ENCODE measurements at places on chromosomes 13 and 19.

GRCh38 chr13:28984825-28985224 is 164.7 kb downstream of the MTUS2 start:
- no peak for DNase-seq

GRCh38 chr19:58117841-58118575 is 20.0 kb upstream of the ZSCAN18 start:
- no peak for DNase-seq

- DNase-seq, result no peak
Observed at GRCh38 chr13:106491928-106492587, 43.4 kb downstream of the EFNB2 start.

DNA sequence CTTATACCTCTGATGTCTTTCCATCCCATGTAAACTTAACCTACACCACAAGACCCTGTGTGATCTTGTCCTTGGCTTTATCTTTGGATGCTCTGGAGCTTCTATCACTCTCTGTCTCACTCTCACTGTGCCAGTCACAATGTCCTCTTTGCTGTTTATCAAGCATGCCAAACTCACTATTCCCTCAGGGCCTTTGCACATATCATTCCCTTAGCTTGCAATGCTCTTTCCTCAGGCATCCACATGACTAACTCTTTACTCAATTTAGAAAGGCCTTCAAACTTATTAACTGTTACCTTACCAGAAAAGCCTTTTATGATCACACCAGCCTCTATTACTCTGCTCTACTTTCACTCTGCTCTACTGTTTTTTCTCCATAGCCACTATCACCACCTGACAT is 354.1 kb downstream of the RFC3 start:
- no peak for DNase-seq

GRCh38 chr13:35804901-35805300 is 326.3 kb downstream of the DCLK1 start:
- DNase-seq, result no peak

DNA sequence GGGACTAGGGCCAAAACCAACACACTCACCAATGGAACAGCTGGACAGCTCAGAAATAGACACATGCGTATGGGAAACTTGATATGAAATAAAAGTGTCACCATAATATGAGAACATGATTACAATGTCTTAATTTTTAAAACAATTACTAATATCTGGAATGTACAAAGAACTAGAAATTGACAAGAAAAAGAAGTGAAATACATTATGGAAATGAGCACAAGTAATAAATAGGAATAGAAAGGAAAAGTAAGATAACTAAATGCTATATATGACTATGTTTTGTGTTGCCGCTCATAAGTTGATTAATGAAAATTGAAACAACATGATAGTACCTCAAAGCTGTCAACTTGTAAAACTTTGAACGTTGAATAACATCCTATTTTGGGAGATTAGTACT is 801.1 kb downstream of the SLITRK5 start:
- DNase-seq, result no peak

GRCh38 chr13:44814836-44815235 is 174.4 kb downstream of the NUFIP1 start:
- no peak for DNase-seq

GRCh38 chr13:64626105-64626504 is 2604.0 kb downstream of the PCDH9 start:
- no peak for DNase-seq

DNA sequence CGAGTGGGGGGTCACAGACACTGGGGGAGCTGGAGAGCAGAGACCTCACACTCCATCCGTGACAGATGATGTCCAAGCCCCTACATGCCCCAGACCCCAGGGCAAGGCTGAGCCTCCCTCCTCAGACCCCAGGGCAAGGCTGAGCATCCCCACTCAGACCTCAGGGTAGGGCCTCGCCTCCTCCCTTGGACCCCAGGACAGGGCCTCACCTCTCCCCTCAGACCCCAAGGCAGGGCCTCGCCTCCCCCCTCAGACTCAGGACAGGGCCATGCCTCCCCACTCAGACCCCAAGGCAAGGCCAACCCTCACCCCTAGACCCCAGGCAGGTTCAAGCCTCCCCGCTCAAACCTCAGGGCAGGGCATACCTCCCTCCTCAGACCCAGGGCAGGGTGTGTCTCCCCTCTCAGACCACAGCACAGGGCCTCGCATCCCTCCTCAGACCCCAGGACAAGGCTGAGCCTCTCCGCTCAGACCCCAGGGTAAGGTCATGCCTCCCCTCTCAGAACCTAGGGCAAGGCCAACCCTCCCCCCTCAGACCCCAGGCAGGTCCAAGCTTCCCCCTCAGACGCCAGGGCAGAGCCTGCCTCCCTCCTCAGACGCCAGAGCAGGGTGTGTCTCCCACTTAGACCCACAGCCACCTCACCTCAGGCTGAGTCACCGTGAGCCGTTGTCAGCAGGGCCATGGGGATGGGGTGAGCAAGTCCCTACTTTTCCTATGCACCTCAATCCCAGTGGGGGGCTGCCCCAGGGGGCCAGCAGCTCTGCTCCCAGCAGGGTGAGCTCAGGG is 1.7 kb upstream of the S1PR4 start:
- DNase-seq, result peak; percentile 80

GRCh38 chr13:78409172-78409571 is 194.2 kb downstream of the POU4F1 start:
- DNase-seq, result no peak

- no peak for DNase-seq
Observed at GRCh38 chr13:109481040-109481439, 305.3 kb downstream of the IRS2 start.

GRCh38 chr19:41701401-41702075 is 6.9 kb upstream of the CEACAM5 start:
- DNase-seq, result no peak

- no peak for DNase-seq
Observed at GRCh38 chr13:59250336-59251189, 913.2 kb downstream of the DIAPH3 start.

DNA sequence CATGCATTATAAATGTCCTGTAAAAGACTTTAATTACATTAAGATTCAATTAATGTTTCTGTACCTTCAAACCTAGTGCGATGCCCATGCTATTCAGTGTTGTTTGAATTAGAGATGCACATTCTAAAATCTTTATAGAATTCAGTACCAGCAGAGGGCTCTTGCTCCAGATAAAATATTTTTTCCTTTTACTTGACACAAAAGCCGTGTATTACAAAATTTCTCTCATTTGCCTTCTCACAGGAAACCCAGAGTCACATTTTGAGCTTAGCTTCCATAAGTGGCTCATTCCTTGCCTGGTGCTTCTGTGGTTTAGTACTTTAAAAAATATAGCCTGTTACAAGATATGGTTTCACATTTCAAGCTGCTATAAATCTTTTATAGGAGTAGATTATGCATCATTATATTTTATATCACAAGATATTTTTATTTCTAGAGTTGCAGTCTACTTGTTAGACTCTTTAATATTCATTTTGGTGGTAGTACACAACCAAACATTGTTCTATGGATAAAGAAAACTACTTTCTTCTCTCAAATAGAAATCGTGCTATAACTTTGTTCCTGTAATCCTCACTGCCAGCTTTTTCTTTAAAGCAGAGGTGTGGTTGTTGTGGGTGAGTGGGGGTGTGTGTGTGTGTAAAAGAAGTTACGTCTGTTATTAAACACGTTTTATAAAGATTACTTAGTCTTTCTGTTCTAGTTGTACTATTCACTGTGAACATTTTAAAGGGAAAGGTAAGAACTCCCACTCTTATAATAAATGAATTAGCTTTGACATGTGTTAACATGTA is 101.4 kb downstream of the RNF17 start:
- no peak for DNase-seq

GRCh38 chr13:76503766-76504165 is 382.4 kb downstream of the KCTD12 start:
- no peak for DNase-seq

- peak; percentile 38 for DNase-seq
Observed at GRCh38 chr19:57348136-57348535, 2.9 kb upstream of the ZNF304 start.

DNA sequence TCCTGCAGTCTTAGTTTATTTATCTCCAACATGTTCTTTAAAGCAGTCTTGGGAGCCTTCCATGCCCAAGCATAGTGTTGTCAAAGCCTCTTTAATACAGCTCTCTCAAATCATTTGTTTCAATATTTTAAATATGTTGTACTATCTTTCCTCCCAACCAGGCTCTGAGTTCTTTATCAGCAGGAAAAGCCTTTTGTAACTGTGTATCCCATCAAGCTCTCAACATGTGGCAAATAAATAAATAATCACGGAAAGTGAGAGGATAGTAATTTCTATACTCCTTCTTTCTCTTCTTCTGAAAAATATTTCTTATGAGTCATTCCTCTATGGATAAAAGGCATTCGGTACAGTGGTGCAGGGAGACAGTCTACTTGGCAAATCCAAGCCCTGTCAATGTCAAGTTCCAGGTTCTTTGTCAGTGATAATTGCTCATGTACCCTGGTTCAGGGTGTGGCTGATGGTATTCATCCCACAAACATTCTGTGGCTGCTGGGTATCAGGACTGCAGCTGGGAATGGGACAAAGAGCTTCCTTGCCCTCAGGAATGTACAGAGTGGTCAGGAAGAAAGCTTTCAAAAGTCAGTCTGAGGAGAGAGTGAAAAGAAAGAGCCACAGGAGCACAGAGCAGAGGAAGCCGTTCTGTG is 384.3 kb downstream of the EFNB2 start:
- DNase-seq, result peak; percentile 53

DNA sequence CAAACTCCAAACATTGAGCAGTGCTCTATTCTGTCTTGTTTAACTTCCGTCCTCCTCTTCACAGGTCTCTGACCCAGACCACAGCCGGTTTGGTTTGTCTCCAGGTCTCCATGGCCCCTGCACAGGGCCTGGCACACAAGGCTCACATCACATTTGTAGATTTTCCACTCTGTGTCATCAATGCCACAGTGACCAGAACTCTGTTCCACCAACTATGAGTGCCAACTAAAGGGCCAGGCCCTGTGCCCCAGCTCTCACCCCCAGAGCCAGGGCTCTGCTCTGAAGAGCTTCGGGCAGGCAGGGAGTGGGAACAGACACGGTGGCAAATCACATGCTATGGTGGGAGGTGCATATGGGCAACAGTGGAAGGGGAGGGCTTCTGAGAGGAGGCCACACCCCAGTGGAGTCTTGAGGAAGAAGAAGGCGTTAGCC is 16.0 kb downstream of the SMG9 start:
- DNase-seq, result no peak

DNA sequence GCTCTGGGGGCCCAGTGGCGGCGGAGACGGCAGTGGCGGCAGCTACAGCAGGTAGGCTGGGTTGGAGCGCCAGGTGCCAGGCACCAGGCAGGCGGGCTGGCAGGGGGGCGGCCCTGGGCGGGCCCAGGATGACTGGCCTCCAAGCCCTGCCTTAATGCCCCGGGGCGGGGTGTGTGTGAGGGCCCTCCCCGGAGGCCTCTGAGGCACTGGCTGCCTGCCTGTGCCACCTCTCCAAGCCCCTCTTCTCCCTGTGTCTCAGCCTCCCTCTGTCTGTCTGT is at the start of gene KLK11:
Gene KLK11, minus strand, starts transcription at position 63 of the 278 bp plus-strand sequence. CDS start 985 bp downstream, outside the sequence.
- DNase-seq, result no peak

- peak; percentile 53 for DNase-seq
Observed at GRCh38 chr19:49875857-49876421, 1.2 kb downstream of the AKT1S1 start.

DNA sequence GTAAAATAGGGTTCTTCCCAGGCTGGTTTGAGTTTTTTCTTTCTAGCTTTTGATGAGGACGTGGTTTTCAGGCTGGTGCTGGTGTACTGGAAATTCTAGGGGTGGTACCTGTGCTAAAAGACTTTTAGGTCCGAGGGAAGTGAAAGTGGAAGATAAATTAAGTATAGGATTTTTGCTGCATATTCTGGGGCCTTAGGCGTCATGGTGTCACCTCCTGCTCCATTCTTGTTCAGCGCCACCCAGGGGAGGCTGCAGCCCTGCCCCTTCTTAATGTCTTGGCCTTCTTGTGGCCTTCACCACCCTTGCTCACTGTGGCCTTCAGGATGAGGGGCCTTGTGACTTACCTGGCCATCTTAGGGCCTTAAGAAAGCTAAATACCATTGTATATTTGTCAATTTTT is 12.4 kb downstream of the ZNF552 start:
- DNase-seq, result no peak

GRCh38 chr19:49631014-49631588 is 8.8 kb downstream of the RRAS start:
- DNase-seq, result no peak

DNA sequence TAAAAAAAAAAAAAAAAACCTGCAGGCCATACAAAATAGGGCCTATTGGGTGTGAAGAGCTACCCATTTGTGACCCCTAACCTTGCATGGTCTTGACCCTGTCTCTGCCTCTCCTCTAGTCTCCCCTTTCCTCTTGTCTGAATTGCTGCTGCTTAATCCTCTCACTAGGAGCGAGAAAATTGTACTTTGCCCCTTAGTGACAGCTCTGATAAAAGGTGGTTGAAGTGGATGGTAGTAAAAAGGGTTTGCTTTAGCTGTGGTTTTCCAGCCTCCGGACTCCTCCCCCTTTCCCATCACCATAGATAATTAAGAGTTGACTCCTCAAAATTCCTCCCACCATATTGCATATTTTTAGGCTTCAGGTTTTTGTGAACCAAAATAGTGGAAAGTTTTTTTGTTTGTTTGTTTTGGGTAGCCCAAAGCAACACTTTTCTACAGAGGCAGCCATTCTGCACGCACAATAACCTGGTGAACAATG is 23.5 kb downstream of the ACTN4 start:
- DNase-seq, result no peak

DNA sequence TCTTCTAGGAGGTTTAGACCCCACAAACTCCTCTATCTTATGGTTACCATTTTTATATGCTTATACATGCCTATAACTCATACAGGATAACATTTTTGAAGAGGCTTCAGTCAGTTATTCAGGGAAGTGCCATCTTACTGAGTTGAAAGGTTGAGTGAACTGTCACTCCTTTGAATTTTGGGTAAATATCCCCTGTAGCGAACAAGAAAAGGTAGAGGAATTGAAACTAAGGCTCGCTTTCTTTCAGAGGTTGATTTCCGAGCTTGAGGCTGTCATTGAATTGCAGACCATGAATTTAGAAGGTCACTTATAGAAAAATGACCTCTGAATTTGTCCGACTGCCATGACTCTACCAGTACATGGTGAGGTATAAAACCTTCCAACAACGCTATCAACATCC is 35.1 kb downstream of the MICU2 start:
- no peak for DNase-seq

DNA sequence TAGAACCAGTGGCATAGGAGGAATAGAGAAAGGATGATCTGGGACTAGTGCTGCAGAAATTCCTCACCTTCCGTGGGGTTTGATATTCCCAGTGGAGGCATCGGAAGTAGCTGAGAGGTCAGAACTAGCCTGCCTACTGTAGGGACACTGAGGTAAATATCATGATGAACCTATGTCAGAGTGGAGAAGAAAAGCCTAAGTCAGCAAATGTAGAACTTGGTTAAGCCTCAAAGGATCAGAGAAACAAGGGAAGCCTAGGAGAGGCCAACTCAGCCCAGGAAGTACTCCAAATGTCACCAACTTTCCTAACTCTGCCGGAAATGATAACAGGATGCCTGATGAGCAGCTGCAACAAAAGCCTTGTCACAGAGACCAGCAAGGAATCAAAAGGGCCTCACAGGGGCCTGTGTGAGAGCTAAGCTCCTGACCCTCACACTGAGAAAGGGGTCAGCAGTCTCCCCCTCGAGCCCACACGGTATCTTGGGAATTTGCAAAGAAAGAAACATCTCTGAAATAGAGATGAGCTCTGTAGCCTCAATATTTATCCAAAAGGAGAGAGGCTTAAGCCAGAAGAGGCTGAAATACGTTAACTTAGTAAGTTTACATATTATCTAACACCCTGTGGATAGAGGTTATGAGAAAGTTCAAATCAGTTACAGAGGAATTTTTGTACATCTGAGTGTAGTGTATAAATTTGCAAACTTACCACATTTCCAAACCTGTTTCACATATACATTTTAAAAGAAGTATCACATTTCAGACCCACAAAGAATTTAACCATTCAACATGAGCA is 1064.3 kb downstream of the DIAPH3 start:
- DNase-seq, result no peak

GRCh38 chr19:677201-677600 is 1.0 kb downstream of the FSTL3 start:
- DNase-seq, result peak; percentile 93

All from hepatic stellate cell (primary cell).